Bronchial epithelial cell (primary cell): ENCODE measurements at places on chromosomes 16 and 17. TPM values are rescaled to one million over a fixed set of nuclear protein-coding genes. Genes with fewer than 3 reads are reported as not detected.

RPL13 gene
- total RNA-seq, result 4,140 and 4,913 TPM in 2 replicates

C17orf78 gene
- total RNA-seq, result not detected in 2 replicates

CDYL2 gene
- total RNA-seq, result 1.1 and 1.4 TPM in 2 replicates

TENT4B gene
- total RNA-seq, result 9.2 and 9.5 TPM in 2 replicates

HOXB7 gene
- total RNA-seq, result not detected in 2 replicates

SYT17 gene
- 1.1 and 1.3 TPM in 2 replicates for total RNA-seq

CUEDC1 gene
- total RNA-seq, result 3.4 and 6.9 TPM in 2 replicates

KRTAP9-4 gene
- total RNA-seq, result not detected in 2 replicates

KRT35 gene
- not detected in 2 replicates for total RNA-seq

CAPNS2 gene
- total RNA-seq, result 29.2 and 103 TPM in 2 replicates

TMEM92 gene
- 0.26 and 0.64 TPM in 2 replicates for total RNA-seq

CA4 gene
- total RNA-seq, result not detected in 2 replicates

RNF112 gene
- total RNA-seq, result 0.26 and 0.64 TPM in 2 replicates

CLEC18B gene
- 0.79 and 1.4 TPM in 2 replicates for total RNA-seq

CACNG1 gene
- not detected in 2 replicates for total RNA-seq

WWOX gene
- total RNA-seq, result 11.0 and 12.6 TPM in 2 replicates

SNX20 gene
- not detected in 2 replicates for total RNA-seq

RCVRN gene
- total RNA-seq, result not detected in 2 replicates

MYOCD gene
- total RNA-seq, result under 0.01 TPM in 1 of 2 replicates, not detected in the other

TMIGD1 gene
- not detected in 2 replicates for total RNA-seq

POLR3E gene
- total RNA-seq, result 60.3 and 77.6 TPM in 2 replicates

NSF gene
- 21.9 and 32.0 TPM in 2 replicates for total RNA-seq

GFAP gene
- not detected in 2 replicates for total RNA-seq

RAB37 gene
- total RNA-seq, result under 0.01 and 0.38 TPM in 2 replicates

SLC16A13 gene
- 0.26 and 1.2 TPM in 2 replicates for total RNA-seq

FBXO39 gene
- total RNA-seq, result 0.13 TPM in 1 of 2 replicates, not detected in the other

SALL1 gene
- total RNA-seq, result not detected in 2 replicates

SOX8 gene
- total RNA-seq, result under 0.01 TPM in 2 replicates

DNAI2 gene
- not detected in 2 replicates for total RNA-seq

RRAD gene
- 75.0 and 130 TPM in 2 replicates for total RNA-seq

C17orf113 gene
- 0.26 and 0.64 TPM in 2 replicates for total RNA-seq

MSLN gene
- 2.6 and 4.5 TPM in 2 replicates for total RNA-seq

ALOXE3 gene
- 1.3 and 2.0 TPM in 2 replicates for total RNA-seq

HSD17B2 gene
- 10.4 and 63.7 TPM in 2 replicates for total RNA-seq

SPATA22 gene
- total RNA-seq, result not detected in 2 replicates

TADA2A gene
- total RNA-seq, result 15.8 and 17.3 TPM in 2 replicates

ANKFN1 gene
- under 0.01 and 0.13 TPM in 2 replicates for total RNA-seq

ERCC4 gene
- total RNA-seq, result 3.9 and 5.5 TPM in 2 replicates

CCDC43 gene
- 46.1 and 47.1 TPM in 2 replicates for total RNA-seq

KRT9 gene
- 0.26 and 0.51 TPM in 2 replicates for total RNA-seq

TMC5 gene
- 0.26 and 3.5 TPM in 2 replicates for total RNA-seq

INCA1 gene
- 0.13 and 0.53 TPM in 2 replicates for total RNA-seq

CDH8 gene
- total RNA-seq, result 1.8 and 2.6 TPM in 2 replicates

BCL7C gene
- total RNA-seq, result 24.7 and 50.1 TPM in 2 replicates

SLC22A31 gene
- 0.26 TPM in 1 of 2 replicates, not detected in the other for total RNA-seq

TLE7 gene
- not detected in 2 replicates for total RNA-seq

P3H4 gene
- total RNA-seq, result 32.1 and 47.1 TPM in 2 replicates

PPY gene
- not detected in 2 replicates for total RNA-seq

NUPR1 gene
- 65.3 and 163 TPM in 2 replicates for total RNA-seq

LRRC37A3 gene
- 1.1 and 5.0 TPM in 2 replicates for total RNA-seq

CCDC78 gene
- total RNA-seq, result 0.90 and 1.6 TPM in 2 replicates

GSDMA gene
- total RNA-seq, result 0.26 and 0.38 TPM in 2 replicates

ARL6IP1 gene
- total RNA-seq, result 189 and 375 TPM in 2 replicates

KRTAP4-4 gene
- total RNA-seq, result not detected in 2 replicates

RAMP2 gene
- total RNA-seq, result not detected in 2 replicates

BANP gene
- 22.1 and 25.5 TPM in 2 replicates for total RNA-seq
